Adrenal gland (tissue), 19 donors: ENCODE measurements at places on chromosomes 5 and 9. TPM values are rescaled to one million over a fixed set of nuclear protein-coding genes. Genes with fewer than 3 reads are reported as not detected.

CFAP90 gene
- total RNA-seq = 0.39 TPM

BTNL8 gene
- not detected for total RNA-seq

PCDH1 gene
- 12.7 TPM for total RNA-seq

CDX1 gene
- 0.11 TPM for total RNA-seq

CCDC69 gene
- total RNA-seq = 173 TPM

GRCh38 chr9:117815315-117815714 is 111.1 kb downstream of the TLR4 start:
- no peak for DNase-seq
- no peak overlapping the region for H3K4me3 ChIP-seq
- H3K4me1 ChIP-seq = no peaks in the 10 kb centered on the region
- no peaks in the 10 kb centered on the region for H3K36me3 ChIP-seq
- H3K27me3 ChIP-seq = no peaks in the 10 kb centered on the region

GRCh38 chr5:163807781-163808180 is 302.4 kb downstream of the MAT2B start:
- DNase-seq = no peak
- no peaks in the 10 kb centered on the region for H3K36me3 ChIP-seq
- H3K4me1 ChIP-seq = no peaks in the 10 kb centered on the region
- no peaks in the 10 kb centered on the region for H3K27me3 ChIP-seq

DNA sequence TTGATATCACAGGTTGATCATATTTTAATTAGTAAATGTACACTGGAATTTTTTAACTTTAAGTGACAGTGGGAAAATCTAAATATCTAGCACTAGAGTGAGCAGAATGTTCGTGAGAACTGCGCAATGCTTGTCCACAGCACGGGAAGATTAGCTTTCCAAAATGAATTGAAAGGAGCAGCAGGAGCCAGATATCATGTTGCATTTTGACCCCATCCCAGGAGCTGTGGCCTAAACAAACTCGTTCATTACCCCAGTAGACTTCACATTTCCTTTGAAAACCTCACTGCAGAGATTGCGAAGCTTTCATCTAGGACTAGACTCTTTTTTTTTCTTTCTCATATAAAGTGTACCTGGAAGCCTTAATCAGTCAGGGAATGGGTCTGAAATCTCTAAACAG is 525.8 kb downstream of the CTNND2 start:
- no peaks in the 10 kb centered on the region for H3K4me1 ChIP-seq
- no peak overlapping the region for H3K4me3 ChIP-seq
- no peak overlapping the region for H3K27ac ChIP-seq
- H3K36me3 ChIP-seq = no peaks in the 10 kb centered on the region

DNA sequence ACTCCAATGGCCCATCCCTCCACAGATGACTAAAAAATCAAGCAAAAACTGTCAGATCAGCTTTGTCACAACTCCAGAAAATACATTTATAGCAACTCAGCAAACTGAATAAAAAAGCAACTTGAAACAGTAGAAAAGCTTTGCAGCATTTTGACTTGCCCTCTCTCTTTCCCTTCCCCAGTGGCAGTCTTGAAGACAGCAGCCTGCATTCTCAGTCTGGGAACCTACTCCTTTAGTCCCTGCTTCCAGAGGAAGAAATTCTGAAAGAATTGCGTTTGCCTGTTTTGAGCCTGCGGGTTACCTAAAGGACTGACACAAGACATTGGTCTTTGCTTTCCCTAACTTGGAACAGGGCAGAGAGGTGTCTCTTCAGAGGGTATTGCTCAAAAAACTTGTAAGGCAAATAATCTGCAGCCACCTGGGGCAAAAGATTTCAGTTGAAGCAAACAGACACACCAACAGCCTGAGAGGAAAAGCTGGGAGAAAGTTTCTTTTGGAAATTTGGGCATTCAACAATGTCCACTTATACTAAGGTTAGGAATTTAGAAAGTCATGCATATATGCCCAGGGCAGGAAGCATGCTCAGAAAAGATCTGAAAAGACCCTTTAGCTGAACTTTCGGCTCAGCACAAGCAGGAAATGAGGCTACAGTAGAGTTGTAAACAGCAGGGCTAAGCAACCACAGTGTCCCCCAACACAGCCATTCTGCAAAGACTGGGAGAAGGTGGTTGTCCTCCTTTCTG is 15.2 kb upstream of the SLC35D2 start:
- no peaks in the 10 kb centered on the region for H3K27me3 ChIP-seq
- no peak overlapping the region for H3K4me3 ChIP-seq
- no peaks in the 10 kb centered on the region for H3K36me3 ChIP-seq
- DNase-seq = no peak
